Osteocyte (in vitro differentiated cells): ENCODE measurements at places on chromosomes 11 and 22. TPM values are rescaled to one million over a fixed set of nuclear protein-coding genes. Genes with fewer than 3 reads are reported as not detected.

Gene MPPED2
- total RNA-seq, result not detected in 2 replicates

Gene APOL6
- total RNA-seq, result 11.8 and 14.3 TPM in 2 replicates

Gene RBMXL2
- not detected in 2 replicates for total RNA-seq

Gene WT1
- total RNA-seq, result not detected in 2 replicates

Gene RPS6KA4
- total RNA-seq, result 33.7 and 35.9 TPM in 2 replicates
